GM23338 (cell line): ENCODE measurements at places on chromosomes 2 and 18. TPM values are rescaled to one million over a fixed set of nuclear protein-coding genes. Genes with fewer than 3 reads are reported as not detected.

- no peaks in the 10 kb centered on the region for H3K4me1 ChIP-seq
- no peak overlapping the region for H3K4me3 ChIP-seq
- no peak overlapping the region for H3K27ac ChIP-seq
- H3K27me3 ChIP-seq, result no peaks in the 10 kb centered on the region
Measured at GRCh38 chr2:213740453-213740852, 456.2 kb downstream of the SPAG16 start.

GRCh38 chr2:226983895-226984749 is 148.3 kb downstream of the RHBDD1 start:
- H3K4me3 ChIP-seq, result no peak overlapping the region
- 0 out of 2 replicates have a peak overlapping the region, but pooled peaks have one; percentile 32 for H3K27ac ChIP-seq
- no peaks in the 10 kb centered on the region for H3K27me3 ChIP-seq
- H3K36me3 ChIP-seq, result no peaks in the 10 kb centered on the region; the same call in 1 of the 2 replicates

- peak overlapping the region; percentile 27; the same call in 1 of the 2 replicates for H3K4me3 ChIP-seq
- DNase-seq, result peak; percentile 29
- no peak overlapping the region for H3K27ac ChIP-seq
- H3K36me3 ChIP-seq, result no peaks in the 10 kb centered on the region
- peaks cover 19% of the 10 kb centered on the region for H3K4me1 ChIP-seq
Measured at GRCh38 chr18:36350251-36350651, 52.7 kb downstream of the FHOD3 start.

DNER gene
- total RNA-seq, result 7.1 and 8.8 TPM in 2 replicates

HOXD13 gene
- total RNA-seq, result 0.47 TPM in 1 of 2 replicates, not detected in the other

GRCh38 chr2:43526994-43527393 is 68.8 kb downstream of the THADA start:
- H3K4me1 ChIP-seq, result peaks cover 5% of the 10 kb centered on the region; the same call in 1 of the 2 replicates
- no peak for DNase-seq
- no peaks in the 10 kb centered on the region for H3K27me3 ChIP-seq
- H3K27ac ChIP-seq, result no peak overlapping the region
- H3K36me3 ChIP-seq, result no peaks in the 10 kb centered on the region

PARD3B gene
- total RNA-seq, result 3.3 and 3.5 TPM in 2 replicates

DNA sequence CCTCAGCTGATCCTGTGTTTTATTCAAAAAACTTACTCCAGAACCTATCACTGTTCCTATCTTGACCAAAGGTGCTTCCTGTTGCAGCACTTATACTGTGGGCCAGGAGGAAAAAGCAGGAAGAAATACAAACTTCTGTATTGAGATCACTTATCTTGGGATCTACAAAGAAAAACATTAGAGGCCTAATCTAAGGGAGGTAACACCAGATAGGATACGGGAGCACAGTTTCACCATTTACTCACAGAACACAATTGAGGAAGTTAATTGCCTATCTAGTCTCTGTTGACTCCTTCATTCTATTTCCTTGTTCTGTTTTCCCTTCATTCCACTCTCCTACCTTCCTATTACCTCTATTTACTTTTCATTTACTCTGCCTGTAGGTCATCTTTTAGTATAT is 287.2 kb upstream of the LINC00305 start:
- no peak overlapping the region for H3K4me3 ChIP-seq
- DNase-seq, result no peak
- H3K27ac ChIP-seq, result no peak overlapping the region

- H3K4me1 ChIP-seq, result peaks cover 26% of the 10 kb centered on the region
- no peak overlapping the region for H3K4me3 ChIP-seq
- no peaks in the 10 kb centered on the region for H3K27me3 ChIP-seq
Measured at GRCh38 chr2:205640716-205641115, 41.6 kb upstream of the NRP2 start.

HTR2B gene
- not detected in 2 replicates for total RNA-seq

DNA sequence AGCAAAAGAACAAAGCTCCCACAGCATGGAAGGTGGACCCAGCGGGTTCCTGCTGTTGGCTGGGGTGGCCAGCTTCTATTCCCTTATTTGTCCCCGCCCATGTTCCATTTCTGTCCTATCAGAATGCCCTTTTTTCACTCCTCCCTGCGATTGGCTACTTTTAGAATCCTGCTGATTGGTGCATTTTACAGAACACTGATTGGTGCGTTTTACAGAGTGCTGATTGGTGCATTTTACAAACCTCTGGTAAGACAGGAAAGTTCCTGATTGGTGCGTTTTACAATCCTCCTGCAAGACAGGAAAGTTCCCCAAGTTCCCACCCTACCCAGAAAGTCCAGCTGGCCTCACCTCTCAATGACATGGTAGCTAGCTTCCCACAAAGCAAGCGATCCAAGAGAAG is 40.2 kb upstream of the UGP2 start:
- no peak overlapping the region for H3K27ac ChIP-seq
- no peaks in the 10 kb centered on the region for H3K4me1 ChIP-seq
- no peaks in the 10 kb centered on the region for H3K27me3 ChIP-seq
- no peak overlapping the region for H3K4me3 ChIP-seq
- DNase-seq, result no peak

GRCh38 chr2:55403256-55403998 is 16.2 kb downstream of the CCDC88A start:
- no peak overlapping the region for H3K27ac ChIP-seq
- H3K4me1 ChIP-seq, result peaks cover 5% of the 10 kb centered on the region; the same call in 1 of the 2 replicates
- H3K4me3 ChIP-seq, result no peak overlapping the region
- H3K27me3 ChIP-seq, result no peaks in the 10 kb centered on the region

DNA sequence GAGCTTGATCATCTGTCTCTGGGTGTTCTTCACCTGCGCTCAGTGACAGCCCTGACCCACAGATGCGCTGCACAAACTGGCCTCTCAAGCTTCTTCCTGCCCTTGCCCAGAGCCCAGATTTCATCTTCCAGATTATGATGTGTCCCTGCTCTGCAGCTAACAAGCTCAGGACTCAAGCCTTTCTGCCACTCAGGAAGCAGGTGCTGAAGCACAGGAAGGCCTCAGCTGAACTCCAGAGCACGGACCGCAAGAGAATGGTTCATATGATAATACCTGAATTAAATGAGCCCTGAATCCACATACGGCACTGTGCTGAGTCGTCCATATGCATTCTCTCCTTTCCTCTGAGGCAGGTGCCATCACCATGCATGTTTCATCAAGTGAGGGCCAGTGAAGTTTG is 3.8 kb downstream of the CD207 start:
- H3K27me3 ChIP-seq, result no peaks in the 10 kb centered on the region
- H3K4me1 ChIP-seq, result peaks cover 13% of the 10 kb centered on the region
- no peak overlapping the region for H3K4me3 ChIP-seq
- no peak overlapping the region for H3K27ac ChIP-seq
- H3K36me3 ChIP-seq, result no peaks in the 10 kb centered on the region

NCKAP5 gene
- total RNA-seq, result 0.31 and 0.73 TPM in 2 replicates

DNA sequence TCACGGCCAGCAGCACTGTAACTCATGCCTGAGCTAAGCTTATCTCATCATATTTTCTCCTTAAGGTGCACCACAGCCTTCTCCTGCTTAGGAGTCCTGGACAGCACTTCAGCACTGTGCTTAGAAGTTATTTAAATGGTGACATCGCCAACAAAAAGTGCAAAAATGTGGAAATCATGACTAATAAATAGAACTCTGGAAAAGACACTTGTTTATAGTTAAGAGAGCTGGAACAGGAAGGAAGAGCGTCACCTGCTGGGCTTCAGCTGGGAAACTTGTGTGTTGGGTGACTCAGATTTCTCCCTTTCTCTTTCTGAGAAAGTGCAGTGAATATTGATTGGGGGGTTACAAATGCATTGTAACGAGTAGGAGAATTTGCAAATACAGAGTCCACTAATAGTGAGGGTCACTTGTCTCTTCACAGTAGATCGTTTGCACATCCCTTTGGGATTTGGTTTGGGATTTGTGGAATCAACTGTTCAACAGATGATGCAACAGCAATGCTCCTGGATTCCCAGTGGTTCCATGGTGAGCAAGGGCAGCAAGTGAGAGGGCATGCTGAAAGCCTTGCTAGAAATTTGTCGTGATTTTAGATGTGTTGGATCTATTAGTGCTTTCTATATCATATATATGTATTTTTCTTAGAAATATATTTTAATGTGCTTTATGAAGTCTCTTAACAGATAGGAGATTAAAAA is 84.2 kb downstream of the DOK6 start:
- H3K27ac ChIP-seq, result no peak overlapping the region
- no peaks in the 10 kb centered on the region for H3K4me1 ChIP-seq
- DNase-seq, result peak; percentile 56
- no peaks in the 10 kb centered on the region for H3K27me3 ChIP-seq

- H3K27ac ChIP-seq, result no peak overlapping the region
- 0 out of 2 replicates have a peak, but pooled peaks cover 7% of the 10 kb centered on the region for H3K4me1 ChIP-seq
- no peak for DNase-seq
- H3K36me3 ChIP-seq, result no peaks in the 10 kb centered on the region
Measured at GRCh38 chr18:79405019-79405780, 9.5 kb downstream of the NFATC1 start.

AFF3 gene
- 1.4 and 5.9 TPM in 2 replicates for total RNA-seq

DNA sequence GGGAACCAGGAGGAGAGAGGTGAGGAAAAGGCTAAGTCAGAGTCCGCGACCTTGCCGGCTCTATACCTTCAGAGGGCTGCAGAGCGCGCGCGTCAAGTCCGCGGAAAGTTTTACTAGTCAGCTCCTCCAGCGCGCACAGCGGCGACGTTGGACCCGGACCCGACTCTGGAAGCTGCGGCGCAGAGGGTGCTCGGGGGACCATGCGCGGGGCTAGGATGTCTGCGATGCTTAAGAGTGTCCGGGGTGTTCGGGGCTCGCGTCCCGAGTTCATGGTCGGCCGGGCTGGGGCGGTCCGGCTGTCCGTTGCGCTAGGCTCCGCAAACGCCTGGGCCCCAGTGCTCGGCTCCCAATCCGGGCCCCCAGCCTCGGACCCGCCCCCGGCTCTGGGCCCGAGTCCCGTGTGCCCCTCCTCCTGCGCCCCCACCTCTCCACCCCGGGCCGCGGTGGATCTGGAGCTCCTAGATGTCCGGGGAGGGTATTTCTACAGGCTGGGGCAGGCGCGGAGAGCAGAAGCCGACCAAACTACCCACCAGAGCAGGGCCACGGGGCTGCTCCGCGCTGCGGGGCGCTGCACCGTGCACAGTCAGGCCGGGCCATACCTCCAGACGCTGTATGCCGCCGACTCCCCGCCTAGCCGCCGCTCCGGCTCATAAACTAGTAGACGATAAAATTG is at the start of gene LBX2:
LBX2 (minus strand) TSS at position 337 of the 673 bp plus-strand sequence; CDS start at position 271, 66 bp downstream.
- H3K36me3 ChIP-seq, result no peaks in the 10 kb centered on the region
- H3K4me3 ChIP-seq, result peak within 1 kb of the TSS; percentile 69
- no peak within 1 kb of the TSS for H3K27ac ChIP-seq
- DNase-seq, result peak; percentile 57

DNA sequence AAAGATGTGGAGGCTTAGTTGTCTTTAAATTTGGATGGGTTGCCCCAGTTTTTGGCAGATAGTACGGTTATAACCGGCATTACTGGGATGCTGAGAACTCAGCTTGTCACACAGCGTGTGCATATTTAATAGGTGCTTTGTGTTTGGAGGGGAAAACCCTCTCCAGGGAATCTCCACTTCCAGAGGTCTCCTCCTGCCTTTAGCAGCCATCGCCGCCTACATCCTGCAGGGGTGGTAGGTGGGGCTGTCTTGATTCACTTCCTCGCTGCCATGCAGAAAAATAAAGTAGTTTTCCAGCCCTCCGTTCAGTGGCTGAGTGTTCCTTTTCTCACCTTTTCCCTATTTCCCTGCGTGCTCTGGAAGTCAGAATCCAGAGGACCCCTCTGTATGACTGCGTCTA is 76.4 kb downstream of the ITGB1BP1 start:
- H3K4me1 ChIP-seq, result no peaks in the 10 kb centered on the region
- no peak overlapping the region for H3K4me3 ChIP-seq
- no peaks in the 10 kb centered on the region for H3K27me3 ChIP-seq
- no peak overlapping the region for H3K27ac ChIP-seq

SPC25 gene
- total RNA-seq, result 23.4 and 24.7 TPM in 2 replicates

DNA sequence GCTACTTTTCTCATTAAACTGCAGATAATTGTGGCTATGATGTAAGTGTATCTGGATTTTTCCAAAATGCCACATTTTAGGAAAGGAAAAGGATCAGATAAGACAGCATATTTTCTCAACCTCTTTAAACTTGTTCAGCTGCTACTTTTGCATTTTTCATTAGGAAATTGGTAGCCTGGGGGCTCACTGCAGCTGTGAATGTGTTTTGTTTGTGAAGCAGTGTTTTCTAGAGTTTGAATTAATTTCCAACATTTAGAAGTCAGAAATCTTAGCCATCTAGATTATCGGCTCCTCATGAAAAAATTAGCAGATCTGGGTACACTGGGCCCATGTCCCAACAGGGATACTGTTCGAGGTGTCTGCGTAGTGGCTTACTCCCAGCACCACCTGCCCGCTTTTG is 56.3 kb upstream of the ZDBF2 start:
- DNase-seq, result no peak
- H3K27ac ChIP-seq, result no peak overlapping the region
- H3K4me3 ChIP-seq, result no peak overlapping the region
- no peaks in the 10 kb centered on the region; the same call in none of the 2 replicates for H3K36me3 ChIP-seq

SERPINB2 gene
- total RNA-seq, result not detected in 2 replicates

MYO5B gene
- 6.8 and 19.1 TPM in 2 replicates for total RNA-seq

- H3K4me1 ChIP-seq, result peaks cover 23% of the 10 kb centered on the region
- H3K36me3 ChIP-seq, result no peaks in the 10 kb centered on the region
- peak overlapping the region; percentile 92; the same call in 1 of the 2 replicates for H3K27ac ChIP-seq
- DNase-seq, result no peak
Measured at GRCh38 chr2:28752631-28753376, 1.2 kb downstream of the PPP1CB start.

DNA sequence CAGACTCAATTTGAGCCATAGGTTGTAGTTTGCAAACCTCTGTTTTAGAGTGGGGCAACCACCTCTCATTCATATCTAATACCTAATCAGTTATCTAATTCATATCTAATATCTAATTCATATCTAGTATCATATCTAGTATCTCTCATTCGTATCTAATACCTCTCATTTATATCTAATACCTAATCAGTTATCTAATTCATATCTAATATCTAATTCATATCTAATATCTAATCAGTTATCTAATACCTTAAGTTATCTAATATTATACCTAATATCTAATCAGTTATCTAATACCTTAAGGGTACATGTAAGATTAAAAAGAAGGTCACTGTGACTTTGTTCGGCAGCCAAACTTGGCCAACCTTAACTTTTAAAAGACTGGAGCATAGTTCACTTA is 403.4 kb upstream of the MMADHC start:
- H3K4me1 ChIP-seq, result no peaks in the 10 kb centered on the region
- H3K36me3 ChIP-seq, result no peaks in the 10 kb centered on the region
- no peak overlapping the region for H3K27ac ChIP-seq
- H3K27me3 ChIP-seq, result no peaks in the 10 kb centered on the region

DNA sequence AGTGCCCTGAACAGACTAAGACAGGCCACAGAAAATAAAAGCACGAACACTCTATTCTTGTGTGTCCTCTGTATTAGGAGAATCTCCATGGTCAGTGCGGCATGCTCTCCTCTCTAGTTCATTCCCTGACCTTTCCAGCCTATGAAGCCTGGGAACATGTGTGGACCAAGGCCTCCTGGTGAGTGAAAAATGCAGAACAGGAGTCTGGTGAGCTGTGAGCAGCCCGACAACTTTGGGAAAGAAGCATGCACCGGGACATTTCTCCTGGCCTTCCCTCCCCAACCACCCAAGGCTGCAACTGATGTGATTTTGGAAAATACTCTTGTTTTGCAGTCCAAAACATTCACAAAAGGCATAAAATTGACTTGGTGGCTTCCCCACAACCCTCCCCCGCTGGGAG is 878.3 kb upstream of the ID2 start:
- H3K27ac ChIP-seq, result no peak overlapping the region
- H3K36me3 ChIP-seq, result peaks cover 19% of the 10 kb centered on the region
- no peaks in the 10 kb centered on the region for H3K27me3 ChIP-seq
- H3K4me3 ChIP-seq, result no peak overlapping the region

SLC4A3 gene
- 5.6 and 6.8 TPM in 2 replicates for total RNA-seq

- H3K4me1 ChIP-seq, result no peaks in the 10 kb centered on the region
- no peak overlapping the region for H3K27ac ChIP-seq
- no peak overlapping the region for H3K4me3 ChIP-seq
- no peaks in the 10 kb centered on the region for H3K36me3 ChIP-seq
- no peak for DNase-seq
Measured at GRCh38 chr2:132479155-132479554, 62.5 kb downstream of the GPR39 start.
